ENCODE measurements at places on chromosomes 4 and X.

DNA sequence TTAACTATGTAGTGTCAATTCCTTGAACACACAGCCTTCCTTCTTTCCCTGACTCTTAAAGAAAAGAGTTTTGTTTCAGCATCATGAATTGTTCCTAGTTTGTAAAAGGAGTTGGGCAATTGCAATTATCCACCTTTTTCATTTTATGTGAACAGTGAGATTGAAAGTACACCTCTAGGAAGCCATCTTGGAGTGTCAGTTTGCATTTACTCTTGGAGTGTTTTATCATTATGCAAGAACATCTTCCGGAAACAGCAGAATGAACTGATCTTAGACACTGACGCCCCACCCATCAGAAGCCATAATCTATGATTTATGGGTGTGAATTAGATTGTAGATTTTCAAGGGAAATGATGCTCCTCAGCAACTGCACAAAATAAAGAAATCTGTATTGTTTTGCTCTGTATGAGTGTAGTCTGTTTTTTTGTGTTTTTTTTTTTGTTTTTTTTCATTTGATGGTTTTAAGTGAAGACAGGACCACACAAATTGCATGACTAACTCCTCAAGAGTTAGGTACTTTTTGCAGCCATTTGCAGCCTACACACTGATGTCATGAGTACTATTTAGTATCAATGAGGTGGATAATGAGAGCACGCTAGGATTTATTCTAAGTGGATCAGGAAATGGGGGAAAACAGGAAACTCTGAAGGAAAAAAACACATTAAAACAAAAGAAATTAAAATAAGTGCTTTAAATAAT, 19.5 kb upstream of the FGF2 start:
- DNase-seq: no peak

GRCh38 chr4:106334741-106335470, 18.6 kb downstream of the AIMP1 start:
- no peak for DNase-seq

DNA sequence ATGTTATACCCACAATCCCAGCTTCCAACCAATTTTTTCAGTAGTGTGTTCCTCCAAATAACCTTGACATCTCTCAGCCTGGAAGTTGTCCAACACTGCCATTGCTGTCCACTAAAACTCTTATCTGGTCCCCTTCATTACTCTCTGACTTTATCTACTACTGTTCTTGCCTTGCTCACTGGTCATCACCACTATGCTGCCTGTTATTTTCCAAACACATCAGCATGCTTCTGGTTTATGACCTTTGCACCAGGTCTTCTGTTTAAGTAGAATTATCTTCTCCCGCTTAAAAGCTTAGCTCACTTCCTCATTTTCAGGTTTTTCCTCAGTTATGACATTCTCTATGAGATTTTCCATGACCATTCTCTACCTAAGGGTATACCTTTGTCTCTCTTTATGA, 5.5 kb downstream of the ELMOD2 start:
- DNase-seq: no peak

GRCh38 chr4:102789317-102789717, 28.5 kb upstream of the MANBA start:
- no peak for DNase-seq

DNA sequence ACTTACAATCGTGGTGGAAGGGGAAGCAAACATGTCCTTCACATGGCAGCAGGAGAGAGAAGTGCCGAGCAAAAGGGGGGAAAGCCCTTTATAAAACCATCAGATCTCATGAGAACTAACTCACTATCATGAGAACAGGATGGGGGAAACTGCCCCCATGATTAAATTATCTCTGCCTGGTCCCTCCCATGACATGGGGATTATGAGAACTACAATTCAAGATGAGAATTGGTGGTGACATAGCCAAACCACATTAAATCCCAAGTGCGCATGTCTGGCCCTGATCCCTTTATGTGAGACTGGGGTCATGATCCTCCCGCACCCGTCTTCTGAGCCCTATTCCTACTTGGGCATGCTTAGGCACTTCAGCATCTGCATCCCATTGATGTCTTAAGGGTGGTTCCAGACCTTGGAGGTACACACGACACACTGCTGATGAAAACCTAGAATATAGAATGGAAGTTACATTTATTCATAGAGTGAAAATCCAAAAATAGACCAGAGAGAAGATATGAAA, 116.0 kb downstream of the PTTG2 start:
- no peak for DNase-seq

GRCh38 chrX:139803224-139803623, 95.3 kb upstream of the MCF2 start:
- no peak for DNase-seq

GRCh38 chr4:82017680-82018079, 356.1 kb downstream of the HNRNPD start:
- no peak for DNase-seq

GRCh38 chr4:102322736-102323135, 22.5 kb downstream of the SLC39A8 start:
- no peak for DNase-seq

GRCh38 chr4:69518102-69518501, 22.4 kb upstream of the UGT2B4 start:
- DNase-seq: no peak

Data from stimulated activated CD4-positive, alpha-beta T cell treated with anti-CD3 and anti-CD28 coated beads, TNF-alpha, amount 100 ng/mL, for 48 hours (primary cell).